ENCODE measurements at places on chromosomes 4 and X.

DNA sequence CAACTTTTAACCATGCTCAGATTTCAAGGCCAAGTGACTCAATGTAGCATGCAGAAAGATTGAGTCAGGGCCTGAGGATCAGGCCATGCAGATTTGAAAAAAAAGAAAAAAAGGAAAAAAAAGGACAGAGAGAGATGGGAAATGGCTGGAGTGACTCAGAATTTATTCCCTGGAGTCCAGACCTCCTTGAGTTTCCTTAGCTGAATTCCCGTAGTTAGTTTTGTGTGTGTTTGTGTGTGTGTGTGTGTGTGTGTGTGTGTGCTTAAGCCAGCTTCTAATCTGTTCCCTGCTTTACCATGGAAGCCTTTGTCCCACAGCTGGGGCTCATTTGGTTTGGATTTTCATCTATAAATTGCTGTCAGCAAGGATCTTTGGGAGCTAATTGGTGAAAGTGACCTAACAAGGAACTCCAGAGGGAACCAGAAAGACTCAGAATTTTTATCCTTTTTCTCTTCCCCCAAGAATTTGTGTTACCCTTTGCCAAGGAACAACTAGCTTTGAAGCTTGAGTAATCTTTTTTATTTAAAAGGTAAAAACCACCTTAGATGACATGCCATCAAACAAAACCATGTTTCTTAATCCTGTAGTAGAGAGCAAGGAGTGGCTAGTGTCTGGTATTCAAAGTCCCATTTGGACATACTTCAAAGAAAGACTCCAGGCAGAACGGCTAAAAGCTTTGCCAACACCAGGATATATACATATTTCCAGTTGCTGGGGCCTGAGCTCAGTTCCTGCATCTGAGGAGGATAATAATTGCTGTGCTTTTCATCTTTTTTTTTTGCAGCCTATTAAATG lies 109.0 kb upstream of the DDIT4L start:
- DNase-seq, result no peak

DNA sequence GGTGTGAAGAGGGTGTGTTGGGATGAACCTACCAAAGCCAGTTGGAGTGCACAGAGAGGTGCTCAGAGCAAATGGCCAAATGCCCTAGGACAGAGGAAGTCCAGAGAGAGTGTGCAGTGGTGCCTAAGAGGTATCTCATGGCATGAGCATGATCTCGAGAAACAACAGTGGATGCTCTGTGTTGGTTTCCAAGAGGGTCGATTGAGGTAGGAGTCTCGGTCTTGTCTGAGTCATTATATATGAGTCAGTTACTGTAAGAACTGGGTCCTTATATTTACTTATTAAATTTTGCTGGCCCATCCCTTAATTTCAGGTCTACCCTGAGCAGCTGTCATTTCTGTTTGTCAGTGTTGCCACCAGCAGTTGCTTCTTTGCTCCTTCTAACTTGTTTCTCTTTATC lies 86.6 kb upstream of the TMEM150C start:
- no peak for DNase-seq

DNA sequence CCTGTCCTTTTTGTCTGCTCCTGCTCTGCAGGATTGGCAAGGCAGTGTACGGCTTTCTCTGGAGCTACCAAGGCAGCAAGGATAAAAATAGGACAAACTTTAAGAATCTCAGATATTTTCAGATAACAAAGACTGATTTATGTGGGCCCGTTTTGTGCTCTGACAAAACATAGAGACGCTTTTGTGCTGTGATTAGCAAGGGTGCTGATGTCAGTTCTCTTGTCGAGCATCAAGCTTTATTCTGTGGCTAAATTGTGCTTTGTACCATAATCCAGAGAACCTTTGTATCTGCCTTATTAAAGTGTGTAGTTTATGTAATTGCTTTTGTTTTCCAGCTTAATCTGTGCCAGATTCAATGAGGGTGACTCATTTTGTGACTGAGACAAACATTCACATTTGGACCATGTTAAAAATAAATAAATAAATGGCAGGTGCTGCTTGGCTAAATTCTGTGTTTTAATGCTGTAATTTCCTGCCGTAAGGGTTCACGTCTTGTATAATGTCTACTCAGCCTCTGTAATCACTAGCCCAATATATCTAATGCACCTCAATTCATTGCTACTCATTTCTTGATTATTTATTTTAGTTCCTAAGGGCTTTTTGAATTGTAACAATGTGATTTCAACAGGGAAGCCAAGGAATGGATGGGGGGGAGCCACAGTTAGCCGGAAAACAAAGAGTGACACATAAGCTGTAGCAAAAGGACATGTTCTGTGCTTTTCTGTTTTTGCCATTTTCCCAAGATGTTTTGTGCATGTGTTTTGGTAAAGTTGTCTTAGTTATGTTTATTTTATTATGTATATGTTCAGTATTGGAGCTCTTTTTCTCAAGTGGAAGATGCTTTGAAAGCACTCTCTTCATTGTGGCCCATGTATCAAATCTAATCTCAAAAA lies 75.1 kb downstream of the GAB1 start:
- peak; percentile 61 for DNase-seq

GRCh38 chr4:140344101-140344500 lies 29.3 kb upstream of the SCOC start:
- no peak for DNase-seq

- peak; percentile 20 for DNase-seq
Observed at GRCh38 chrX:31287861-31288260, 216.0 kb upstream of the FTHL17 start.
